ENCODE measurements at places on chromosomes 2 and 18.

DNA sequence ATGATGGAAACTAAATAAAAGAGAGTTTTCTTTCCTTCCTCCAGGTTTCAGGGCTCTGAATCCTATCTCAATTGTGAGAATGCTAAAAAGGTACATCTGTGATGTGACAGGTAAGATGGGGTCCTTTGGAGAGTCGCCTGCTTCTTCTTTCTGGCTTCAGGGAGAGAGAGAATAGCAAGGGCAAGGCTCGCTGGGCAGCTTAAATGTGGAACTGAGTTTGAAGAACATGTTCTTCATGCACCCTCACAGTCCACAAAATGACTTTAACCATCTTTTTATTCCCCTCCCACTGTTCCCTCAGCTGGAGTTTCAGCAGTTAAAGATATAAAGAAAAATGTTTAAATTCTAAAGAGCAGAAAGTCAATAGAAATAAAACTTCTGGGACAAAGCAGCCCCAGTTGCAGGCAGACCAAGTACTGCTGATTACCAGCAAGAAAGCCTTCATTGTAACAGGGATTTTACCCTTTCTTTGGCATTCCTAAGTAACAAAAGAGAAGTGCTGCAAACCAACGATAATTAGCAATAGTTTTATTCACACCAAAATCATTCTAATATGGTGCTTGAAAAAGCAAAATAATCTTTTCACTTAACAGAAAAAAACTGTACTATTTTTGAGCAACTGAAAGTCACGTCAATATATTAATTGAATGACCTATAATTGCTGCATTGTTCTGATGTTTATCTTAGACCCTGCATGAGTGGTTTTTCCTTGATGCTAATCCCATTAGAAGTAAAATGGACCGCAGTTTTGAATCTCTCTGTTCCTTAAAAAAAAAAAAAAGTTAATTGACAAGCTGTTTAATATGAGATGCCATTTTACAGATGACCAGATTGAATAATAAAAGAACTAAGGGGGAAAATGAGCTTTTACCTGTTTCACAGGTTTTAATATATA lies 61.5 kb downstream of the LRP2 start:
- no peak for DNase-seq

GRCh38 chr18:63373161-63373560 lies 6.2 kb upstream of the KDSR start:
- no peak for DNase-seq

DNA sequence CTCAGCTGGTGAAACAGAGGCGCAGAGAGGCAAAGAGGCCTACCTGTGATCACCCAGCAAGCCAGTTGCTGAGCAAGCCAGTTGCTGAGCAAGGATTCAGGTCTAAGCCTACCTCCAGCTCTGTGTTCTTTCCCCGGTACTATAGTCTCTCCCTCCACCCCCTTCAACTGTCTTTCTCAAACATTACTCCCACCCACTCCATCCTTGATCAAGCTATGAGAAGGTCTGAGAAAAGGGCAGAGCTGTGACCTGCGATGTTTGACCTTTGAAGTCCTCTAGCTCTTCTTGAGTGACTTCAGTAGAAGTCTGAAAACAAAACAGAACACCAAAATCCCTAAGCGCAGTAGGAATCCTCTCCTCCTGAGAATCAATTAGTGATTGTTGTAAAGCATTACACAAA lies 665.2 kb upstream of the ID2 start:
- DNase-seq = no peak

GRCh38 chr2:119696005-119696404 lies 17.0 kb downstream of the TMEM177 start:
- DNase-seq = no peak

- no peak for DNase-seq
Observed at GRCh38 chr2:190528521-190529001, 6.0 kb downstream of the NEMP2 start.

DNA sequence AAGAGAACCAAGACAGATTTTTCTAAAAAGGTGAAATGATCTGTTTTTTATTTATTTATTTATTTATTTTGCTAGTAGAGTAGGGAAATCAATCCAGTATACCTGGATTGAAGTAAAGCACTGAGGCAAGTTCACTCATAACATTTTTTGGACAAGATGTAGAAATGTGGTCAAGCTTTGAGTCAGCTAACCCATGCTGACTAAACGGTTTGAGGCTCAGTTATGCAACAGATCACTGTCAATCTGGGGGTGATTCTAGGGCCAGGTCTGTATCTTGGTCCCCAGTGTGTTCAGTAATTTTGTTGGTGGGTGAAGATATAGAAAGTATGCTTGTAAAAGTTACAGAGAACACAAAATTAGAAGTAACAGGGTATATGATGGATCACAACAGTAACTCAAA lies 60.2 kb downstream of the RMDN2 start:
- DNase-seq = no peak

DNA sequence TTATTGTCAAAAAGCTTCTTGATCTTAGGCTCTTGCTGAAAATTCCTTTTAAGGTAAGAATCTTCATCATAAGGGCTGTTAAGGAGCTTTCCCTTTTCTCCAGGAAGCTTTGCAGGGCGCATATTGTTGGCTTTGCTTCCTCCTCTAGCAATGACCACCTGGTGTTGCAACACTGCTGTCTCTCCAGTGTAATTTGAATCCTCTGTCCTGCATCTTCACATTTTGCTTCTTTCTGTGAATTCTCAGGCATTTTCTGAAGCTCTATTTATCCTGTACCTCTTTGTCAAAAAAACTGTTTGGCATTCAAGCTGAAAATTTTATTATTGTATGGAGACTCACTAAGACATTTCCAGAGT lies 533.1 kb upstream of the CHAC2 start:
- DNase-seq = no peak

GRCh38 chr2:74735009-74735408 lies 81.0 kb downstream of the SEMA4F start:
- no peak for DNase-seq

GRCh38 chr18:68840554-68841263 lies 42.8 kb downstream of the CCDC102B start:
- DNase-seq = peak; percentile 39

- no peak for DNase-seq
Observed at GRCh38 chr2:50752237-50752636, 279.7 kb downstream of the NRXN1 start.

GRCh38 chr2:178152033-178152432 lies 39.8 kb downstream of the RBM45 start:
- DNase-seq = no peak
